ENCODE measurements at places on chromosomes 1 and 21.

DNA sequence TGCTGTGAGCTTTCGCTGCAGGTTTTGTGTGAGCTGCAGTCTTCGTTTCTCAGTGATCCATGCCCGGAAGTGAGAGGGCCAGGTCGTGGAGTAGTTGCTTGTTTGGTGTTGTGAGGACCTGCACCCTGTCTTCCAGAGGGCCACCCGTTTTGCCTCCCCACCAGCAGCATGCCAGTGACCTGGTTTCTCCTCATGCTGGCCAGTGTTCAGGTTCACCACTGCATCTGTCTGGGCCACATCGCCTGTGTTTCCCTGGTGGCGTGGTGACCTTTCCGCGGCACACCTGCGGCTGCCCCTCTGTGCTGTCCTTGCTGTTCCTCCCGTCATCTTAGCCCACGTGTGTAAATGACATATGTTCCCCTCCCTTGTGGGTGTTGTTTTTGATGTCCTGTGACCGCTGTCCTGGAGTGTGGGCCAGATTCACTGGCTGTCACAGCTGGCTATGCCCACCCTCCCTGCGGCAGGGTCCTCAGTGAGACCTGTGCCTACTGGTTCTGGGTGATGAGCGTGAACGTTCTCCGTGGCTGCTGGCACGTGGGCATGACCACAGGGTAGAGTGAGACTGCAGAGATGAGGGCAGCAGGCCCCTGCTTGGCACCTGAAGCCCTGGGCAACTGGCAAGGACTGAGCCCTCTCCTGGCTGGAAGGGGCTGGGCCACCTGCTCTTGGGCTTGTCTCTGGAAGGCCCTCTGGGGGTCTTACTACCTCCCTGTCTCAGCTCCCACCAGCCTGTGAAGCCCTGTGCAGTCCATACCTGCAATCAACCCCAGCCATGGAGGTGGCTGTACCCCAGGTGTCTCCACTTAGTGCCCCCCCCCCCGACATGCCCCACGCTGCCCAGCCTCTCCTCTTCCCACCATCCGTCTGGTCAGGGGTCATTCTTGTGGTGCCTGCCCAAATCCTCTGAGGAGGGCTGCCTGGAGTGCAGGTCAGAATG lies 7.3 kb downstream of the IBA57 start:
- DNase-seq, result no peak

DNA sequence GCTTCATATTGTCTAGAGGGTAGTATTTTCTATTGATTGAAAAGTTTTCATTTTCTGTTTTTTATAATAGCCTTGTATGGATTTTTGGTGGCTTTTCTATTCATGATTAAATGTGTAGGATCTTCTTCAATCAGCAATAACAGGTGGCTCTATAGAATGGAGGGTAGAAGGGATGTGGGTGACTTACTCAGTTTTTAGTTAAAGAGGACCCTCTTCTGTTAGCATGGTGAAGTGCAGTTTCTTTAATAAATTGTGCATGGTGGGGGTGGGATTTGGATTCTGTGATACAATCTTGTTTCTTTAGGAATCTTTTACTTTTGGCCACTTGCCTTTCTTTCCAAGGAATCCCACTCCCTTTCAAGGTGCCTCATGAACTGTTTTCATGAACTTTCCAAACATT lies 64.7 kb downstream of the SLC35A3 start:
- peak; percentile 65 for DNase-seq

- peak; percentile 56 for DNase-seq
These were observed 77.4 kb downstream of the DESI2 start for GRCh38 chr1:244730153-244730933.

- DNase-seq, result no peak
These were observed 28.9 kb downstream of the VANGL1 start for GRCh38 chr1:115670476-115671175.

DNA sequence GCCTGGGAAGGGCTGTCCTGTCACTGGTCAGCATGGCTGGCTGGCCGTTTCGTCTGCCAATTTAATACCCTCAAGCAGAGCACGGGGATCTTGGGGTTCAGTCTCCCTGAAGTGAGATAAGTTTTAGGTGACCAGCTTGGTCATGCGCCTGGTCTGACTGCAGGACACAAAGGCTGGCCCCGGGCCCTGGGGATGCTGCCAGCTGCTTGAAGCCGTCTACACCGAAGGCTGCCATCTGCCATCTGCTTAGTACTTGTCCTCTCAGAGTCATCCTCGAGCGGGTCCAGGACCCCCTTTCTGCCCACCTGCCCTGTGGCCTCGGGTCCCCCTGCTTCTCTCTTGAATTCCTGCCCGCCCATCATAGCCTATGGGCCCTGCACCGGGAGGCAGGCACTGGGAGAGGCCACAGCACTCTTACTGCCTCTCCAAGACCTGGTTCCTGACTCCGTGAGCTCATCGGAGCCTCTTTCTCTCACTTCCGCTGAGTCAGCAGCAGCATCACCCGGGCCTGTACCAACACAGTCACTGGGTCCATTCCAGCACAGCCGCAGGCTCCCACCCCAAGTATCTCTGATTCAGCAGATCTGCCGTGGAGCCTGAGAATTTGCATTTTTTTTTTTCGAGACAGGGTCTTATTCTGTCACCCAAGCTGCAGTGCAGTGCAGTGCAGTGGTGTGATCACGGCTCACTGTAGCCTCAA lies 7.0 kb downstream of the FBLIM1 start:
- DNase-seq, result no peak

DNA sequence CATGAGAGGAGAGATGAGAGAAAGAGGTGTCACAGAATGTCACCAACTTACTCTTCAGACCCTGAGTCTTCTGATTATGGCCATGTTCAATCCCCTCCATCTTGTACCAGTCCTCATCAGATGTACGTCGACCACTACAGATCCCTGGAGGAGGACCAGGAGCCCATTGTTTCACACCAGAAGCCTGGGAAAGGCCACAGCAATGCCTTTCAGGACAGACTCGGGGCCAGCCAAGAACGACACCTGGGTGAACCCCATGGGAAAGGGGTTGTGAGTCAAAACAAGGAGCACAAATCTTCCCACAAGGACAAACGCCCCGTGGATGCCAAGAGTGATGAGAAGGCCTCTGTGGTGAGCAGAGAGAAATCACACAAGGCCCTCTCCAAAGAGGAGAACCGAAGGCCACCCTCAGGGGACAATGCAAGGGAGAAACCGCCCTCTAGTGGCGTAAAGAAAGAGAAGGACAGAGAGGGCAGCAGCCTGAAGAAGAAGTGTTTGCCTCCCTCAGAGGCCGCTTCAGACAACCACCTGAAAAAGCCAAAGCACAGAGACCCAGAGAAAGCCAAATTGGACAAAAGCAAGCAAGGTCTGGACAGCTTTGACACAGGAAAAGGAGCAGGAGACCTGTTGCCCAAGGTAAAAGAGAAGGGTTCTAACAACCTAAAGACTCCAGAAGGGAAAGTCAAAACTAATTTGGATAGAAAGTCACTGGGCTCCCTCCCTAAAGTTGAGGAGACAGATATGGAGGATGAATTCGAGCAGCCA lies 8.0 kb downstream of the ELOA start:
- peak; percentile 55 for DNase-seq

Measured in dermis microvascular lymphatic vessel endothelial cell (primary cell).